ENCODE measurements at places on chromosomes 6 and 20. TPM values are rescaled to one million over a fixed set of nuclear protein-coding genes. Genes with fewer than 3 reads are reported as not detected.

Gene CGAS
- 1.2 TPM for polyA plus RNA-seq

Gene ZSCAN9
- 23.9 TPM for polyA plus RNA-seq

Gene RCAN2
- polyA plus RNA-seq, result 33.2 TPM

Gene SASH1
- 11.3 TPM for polyA plus RNA-seq

Gene NKX2-2
- polyA plus RNA-seq, result 6.9 TPM
